Pancreas (tissue), 10 donors: ENCODE measurements at places on chromosomes 16 and 17. TPM values are rescaled to one million over a fixed set of nuclear protein-coding genes. Genes with fewer than 3 reads are reported as not detected.

DNA sequence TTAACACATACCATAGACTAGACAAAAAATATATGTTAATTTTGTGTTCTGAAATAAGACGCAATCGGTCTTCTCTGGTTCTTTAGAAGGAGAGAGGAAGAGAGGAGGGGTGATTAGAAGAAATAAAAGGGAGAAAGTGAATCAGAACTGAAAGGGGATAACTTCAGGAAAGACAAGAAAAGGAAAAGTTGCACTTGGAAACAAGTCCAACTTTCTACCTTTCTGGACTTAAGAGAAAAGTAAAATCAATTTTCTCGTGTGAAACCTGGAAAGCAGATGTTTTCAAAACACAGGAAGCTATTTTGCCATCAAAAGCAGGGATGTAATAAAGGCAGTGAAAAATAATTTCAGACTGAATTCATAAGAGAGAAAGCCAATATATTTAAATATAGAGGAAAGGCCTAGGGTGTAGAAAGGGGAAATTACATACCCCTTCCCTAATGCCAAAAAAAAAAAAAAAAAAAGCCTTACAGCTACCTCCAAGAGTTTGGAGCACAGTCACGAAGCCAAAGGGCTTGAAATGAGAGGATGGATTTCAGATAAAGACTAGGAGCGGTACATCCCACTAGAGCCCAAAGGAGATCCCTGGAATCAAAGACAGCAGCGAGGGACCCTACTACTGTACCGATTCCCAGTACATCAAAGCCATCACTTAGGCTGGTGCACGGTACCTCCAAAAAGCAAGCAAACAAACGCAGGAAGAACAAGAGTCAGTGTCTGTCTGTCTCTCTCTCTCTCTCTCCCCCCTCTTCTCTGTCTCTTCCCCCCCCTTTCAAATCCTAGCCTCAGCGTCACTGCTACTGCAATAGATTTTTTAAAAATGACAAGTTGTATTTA is 12.1 kb upstream of the ZFHX3 start:
- no peak for DNase-seq

GRCh38 chr17:32161029-32161428 is 18.7 kb downstream of the RHOT1 start:
- DNase-seq: no peak

GRCh38 chr17:50783193-50783660 is 15.9 kb upstream of the ANKRD40CL start:
- DNase-seq: peak; percentile 78

DNA sequence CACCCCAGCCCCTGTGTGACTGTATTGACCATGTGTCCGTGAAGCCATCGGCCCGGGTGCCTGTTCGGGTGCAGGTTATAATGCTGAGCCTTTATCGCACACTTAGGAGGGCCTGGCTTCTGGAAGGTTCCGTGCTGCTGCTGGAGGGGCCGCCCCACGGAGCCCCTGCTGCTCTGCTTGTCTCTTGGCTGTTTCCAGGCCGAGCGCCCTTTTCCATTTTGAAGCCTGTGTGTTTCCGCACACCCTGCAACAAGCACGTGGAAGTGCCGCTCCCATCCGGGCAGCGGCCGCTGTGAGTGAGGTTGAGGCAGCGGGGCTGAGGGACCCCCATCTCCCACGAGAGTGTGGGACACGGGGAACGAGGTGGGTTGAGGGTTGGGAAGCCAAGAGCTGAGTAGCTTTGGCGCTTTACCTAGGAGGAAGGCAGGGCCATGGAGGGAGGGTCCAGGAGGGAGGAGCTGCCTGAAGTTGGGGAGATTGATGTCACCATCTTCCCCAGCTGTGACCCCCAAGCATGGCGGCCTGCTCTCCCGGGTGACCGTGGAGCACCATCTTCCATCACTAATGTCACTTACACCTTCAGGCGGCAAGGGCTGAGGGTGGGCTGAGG is 200.1 kb upstream of the GSE1 start:
- DNase-seq: peak; percentile 66

DNA sequence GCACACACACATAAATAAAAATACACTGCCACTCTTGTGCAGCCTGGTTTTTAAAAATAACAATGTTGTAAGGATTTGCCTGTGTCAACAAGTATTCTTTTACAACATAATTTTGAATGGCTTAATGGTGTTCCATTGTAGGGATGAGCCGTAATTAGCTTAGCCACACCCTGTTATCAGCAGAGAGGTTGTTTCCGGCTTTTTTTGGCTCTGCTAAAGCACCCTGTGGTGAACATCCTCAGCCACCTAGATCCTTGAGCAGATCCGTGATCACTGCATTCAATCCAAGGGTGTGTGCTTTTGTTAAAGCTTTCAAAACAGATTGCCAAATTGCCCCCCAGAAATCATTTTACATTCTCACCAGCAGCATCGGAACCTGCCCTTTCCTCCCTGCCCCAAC is 7.0 kb downstream of the KATNB1 start:
- no peak for DNase-seq

- no peak for DNase-seq
Measured at GRCh38 chr17:33637534-33637933, 344.4 kb upstream of the ASIC2 start.

GRCh38 chr16:7629571-7629970 is 296.9 kb downstream of the RBFOX1 start:
- DNase-seq: no peak

- DNase-seq: no peak
Measured at GRCh38 chr16:80754476-80754875, 49.9 kb downstream of the CDYL2 start.

Gene NUPR1
- 117 TPM for polyA plus RNA-seq

Gene CEP112
- polyA plus RNA-seq: 8.8 TPM

Gene HOXB8
- 0.15 TPM for polyA plus RNA-seq
